ENCODE measurements at places on chromosomes 7 and 10.

- DNase-seq: no peak
These were observed 33.1 kb downstream of the DENND2A start for GRCh38 chr7:140607441-140607989.

GRCh38 chr7:132991615-132992587 lies 90.0 kb downstream of the CHCHD3 start:
- DNase-seq: no peak

- DNase-seq: no peak
These were observed 156.1 kb downstream of the SPAG6 start for GRCh38 chr10:22501413-22501812.

- DNase-seq: peak; percentile 29
These were observed 88.2 kb downstream of the ELFN1 start for GRCh38 chr7:1758028-1758858.

- DNase-seq: no peak
These were observed 4.3 kb downstream of the ANKRD1 start for GRCh38 chr10:90916392-90917237.

GRCh38 chr7:44213877-44214388 lies 13.2 kb downstream of the YKT6 start:
- DNase-seq: no peak

DNA sequence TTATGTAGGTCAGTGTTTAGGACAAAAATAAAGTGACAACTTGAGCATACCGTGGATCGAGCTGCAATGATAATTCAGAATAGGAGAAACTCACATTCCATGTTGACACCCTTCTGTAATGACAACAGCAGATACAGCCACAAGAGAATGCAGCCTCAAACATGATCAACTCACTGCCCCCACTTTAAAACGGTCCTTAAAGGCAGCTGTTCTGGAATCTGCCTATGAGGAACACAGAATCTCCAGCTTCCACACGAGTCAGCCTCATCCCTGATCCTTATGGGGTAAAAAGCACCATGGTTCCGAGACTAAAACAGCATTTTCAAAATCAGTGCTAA lies 32.5 kb upstream of the DAGLB start:
- no peak for DNase-seq

- DNase-seq: no peak
These were observed 11.5 kb upstream of the SH2D4B start for GRCh38 chr10:80526218-80526617.

GRCh38 chr7:17706734-17707133 lies 233.6 kb downstream of the SNX13 start:
- DNase-seq: peak; percentile 60

GRCh38 chr7:1755783-1756625 lies 85.9 kb downstream of the ELFN1 start:
- DNase-seq: no peak

GRCh38 chr7:73602721-73603651 lies 21.3 kb downstream of the MLXIPL start:
- no peak for DNase-seq

- peak; percentile 41 for DNase-seq
These were observed 482 bp upstream of the ERCC6 start for GRCh38 chr10:49539320-49539885.

- no peak for DNase-seq
These were observed 476.2 kb upstream of the FZD8 start for GRCh38 chr10:36118314-36118713.

DNA sequence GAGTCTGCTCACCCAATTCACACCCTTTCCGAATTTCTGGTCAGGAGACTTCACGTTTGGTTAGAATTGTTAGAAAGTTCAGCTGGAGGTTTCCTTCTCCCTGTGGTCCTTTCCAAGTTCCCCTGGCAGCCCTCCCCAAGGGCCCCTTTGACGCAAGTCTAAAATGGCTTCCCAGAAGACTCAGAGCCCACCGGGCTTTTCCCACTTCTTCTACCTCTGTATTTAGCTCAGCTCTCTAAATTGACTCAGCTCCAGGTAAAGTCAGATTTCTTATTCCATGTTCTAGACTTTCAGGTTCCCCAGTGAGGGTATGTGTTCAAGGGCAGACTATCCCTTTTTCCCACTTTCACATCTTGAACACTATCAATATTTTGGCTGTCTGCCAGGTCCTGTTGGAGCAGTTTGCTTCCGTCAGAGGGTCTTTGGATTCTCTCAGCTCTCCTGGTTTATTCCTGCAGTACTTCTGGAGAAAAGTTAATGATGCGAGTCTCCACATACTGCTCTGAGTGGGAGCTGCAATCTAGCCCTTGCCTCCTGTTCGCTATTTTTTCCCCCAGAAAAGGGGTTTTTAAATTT lies 53.1 kb upstream of the ZNF273 start:
- DNase-seq: no peak
